ENCODE measurements at places on chromosomes 12 and 14.

DNA sequence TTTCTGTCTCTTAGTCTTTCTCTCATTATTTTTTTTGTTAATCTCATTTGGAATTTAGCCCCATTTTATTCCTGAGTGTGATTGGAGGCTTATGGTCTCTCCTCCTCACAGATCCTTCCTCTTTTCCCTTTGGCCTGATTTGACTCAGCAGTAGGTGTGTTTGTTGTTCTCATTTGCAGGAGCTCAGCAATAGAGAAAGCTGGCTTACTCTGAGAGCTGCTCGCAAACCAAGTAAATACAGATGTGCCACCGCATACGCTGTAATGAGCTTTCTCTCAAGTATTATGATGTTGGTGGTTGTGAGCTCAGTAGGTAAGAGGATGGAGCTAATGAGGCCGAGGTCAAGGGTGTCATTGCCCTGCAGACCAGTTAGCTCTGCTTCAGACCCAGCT, 206.5 kb downstream of the ETV6 start:
- DNase-seq, result no peak

DNA sequence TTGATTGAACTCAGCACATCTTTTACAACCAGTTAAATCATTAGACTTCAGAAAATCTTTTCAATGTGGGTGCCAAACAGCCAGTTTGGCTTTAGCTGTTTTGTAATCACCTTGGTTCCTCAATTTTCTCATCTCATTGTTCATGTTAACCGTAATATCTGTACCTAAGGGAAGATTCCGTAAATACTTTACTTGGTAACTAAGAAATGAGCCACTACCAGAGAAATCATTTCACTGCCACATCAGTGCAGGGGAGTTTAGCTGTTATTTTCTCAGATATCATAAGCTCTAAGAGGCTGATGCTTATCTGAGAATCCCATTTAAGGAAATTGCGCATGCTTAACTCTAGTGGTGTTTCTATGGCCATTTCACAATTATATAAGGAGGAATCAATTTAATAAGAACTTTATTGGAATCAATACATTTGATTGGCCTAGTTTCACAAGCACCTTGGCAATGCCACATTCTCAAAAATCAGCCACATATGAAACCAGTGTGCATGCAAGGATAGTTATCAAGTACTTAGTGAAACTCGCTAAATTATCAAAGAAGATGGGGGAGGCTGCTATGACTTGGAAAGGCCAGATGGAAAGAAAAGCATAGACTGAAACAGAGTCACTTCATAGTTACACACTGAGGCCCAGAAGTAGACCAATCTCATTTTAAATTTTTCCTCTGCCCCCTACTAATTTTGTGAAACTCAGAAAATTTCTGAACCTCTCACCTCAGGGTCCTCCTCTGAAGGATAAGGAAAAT, 28.1 kb upstream of the IL22 start:
- no peak for DNase-seq

GRCh38 chr12:112937741-112938719, at the start of gene OAS3:
Gene OAS3 (plus strand): TSS chr12:112938474. CDS start chr12:112938531, 57 bp downstream.
- DNase-seq, result peak; percentile 75

DNA sequence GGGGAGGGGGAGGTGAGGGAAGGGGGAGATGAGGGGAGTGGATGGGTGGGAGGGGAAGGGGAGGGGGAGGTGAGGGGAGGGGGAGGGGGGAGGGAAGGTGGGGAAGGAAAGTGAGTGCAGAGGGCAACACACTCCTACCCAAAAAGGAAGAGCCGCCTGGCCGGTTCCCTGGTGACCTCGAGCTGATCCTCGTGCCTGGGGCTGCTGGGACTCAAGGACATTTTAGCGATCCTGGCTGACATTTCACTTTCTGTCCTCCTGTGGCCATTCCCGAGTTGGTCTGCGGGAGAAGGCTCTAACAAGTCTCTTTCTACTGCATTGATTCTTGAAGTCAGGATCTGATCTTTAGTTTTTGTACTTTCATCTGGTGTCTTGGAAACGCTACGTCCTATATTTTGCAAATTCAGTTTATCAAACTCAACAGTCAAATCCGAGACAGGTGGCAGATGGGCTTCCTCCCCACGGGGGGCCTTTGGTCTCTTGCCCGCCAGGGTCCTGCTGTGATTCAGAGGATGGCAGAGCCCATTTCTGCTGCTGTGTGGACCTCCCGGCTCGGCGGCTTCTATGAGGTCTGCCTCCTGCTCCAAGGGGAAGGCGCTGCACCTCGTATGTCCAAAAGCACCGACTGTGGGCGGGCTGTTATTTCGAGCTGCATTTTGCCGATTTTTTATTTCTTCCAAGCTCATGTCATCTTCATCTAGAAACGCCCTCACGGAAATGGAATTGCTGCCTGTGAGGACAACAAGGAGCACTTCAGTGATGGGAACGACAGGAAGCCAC, 19.1 kb downstream of the PGAM5 start:
- no peak for DNase-seq

GRCh38 chr14:79878785-79879184, 332.5 kb downstream of the DIO2 start:
- DNase-seq, result no peak

- no peak for DNase-seq
Observed at GRCh38 chr12:47274760-47275159, 195.0 kb upstream of the AMIGO2 start.

DNA sequence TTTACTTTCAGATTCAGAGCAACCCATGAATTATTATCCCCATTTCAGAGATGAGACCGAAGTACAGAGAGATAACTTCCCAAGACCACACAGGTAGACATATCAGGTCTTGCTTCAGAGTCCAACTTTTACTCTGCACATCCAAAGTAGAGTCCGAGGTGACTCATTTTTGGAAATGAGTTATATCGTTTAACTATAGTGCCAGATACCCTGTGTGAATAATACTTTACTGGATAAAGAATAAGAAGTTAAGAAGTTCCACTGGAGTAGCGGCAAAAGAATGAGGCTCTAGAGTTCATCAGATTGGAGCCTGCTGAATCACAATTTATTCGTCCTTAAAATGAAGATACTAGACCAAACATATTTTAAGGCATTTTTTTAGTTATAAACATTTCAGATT, 124.7 kb downstream of the EPS8 start:
- no peak for DNase-seq

- DNase-seq, result no peak
Observed at GRCh38 chr14:44767646-44768173, 194.0 kb downstream of the KLHL28 start.

- DNase-seq, result peak; percentile 61
Observed at GRCh38 chr12:69252033-69252432, 12.7 kb downstream of the CPSF6 start.

GRCh38 chr14:68624541-68625220, 168.2 kb downstream of the ZFP36L1 start:
- no peak for DNase-seq

GRCh38 chr12:87775051-87775450, 254.2 kb downstream of the C12orf50 start:
- no peak for DNase-seq

DNA sequence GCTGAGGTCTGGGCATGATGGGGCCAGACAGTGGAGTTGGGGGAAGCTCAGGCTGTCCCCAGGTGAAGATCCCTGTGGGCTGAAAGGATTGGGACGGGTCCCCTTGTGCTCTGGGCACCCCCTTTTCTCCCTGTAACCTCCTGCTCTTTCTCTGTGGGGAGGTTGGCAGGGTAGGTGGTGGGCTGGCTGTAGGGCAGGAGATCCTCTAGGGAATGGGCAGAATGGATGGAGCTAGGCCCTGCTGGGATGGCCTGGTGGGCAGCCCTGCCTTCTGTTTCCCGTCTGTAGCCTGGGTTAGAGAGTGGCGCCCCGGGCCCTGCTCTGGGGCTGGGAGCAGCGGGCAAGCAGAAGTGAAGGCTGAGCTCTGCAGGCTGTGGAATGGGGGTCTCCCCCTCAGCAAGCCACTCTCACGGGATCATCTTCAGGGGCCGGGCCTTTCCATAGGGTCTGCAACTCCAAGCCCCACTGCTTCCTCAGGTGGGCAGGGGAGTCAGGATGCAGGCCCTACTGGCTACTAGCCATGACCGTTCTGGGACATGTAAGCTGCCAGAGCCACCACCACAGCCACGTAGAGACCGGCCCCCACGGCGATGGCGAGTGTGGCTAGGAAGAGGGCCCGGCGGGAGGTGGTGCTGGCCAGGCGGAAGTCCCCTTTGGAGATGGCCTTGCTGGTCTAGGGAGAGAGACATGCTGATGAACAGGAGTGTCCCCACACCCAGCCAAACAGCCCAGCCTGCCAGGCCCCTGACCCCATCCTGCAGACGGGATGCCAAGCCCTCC, 18.8 kb downstream of the SYNDIG1L start:
- no peak for DNase-seq

DNA sequence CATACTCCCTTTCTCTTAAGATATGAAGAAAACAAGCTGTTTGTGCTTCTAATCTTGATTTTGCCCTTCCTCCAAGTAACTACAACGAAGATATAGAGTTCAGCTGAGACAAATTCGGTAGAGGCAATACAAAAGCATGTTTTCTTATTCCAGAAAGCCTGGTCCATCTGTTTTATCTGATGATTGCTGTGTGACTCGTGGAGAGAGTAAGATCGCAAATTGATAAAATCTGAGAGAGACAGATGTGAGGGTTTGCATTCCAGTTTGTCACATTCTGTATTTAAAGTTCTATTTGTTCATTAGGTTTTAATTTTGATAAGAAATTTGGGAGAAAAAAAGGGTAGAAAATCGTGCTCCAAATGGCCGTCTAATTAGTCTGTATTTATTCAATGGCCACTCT, 192.1 kb downstream of the CPNE8 start:
- no peak for DNase-seq

GRCh38 chr12:26231921-26232320, 36.5 kb downstream of the SSPN start:
- DNase-seq, result no peak

GRCh38 chr14:40414386-40414785, 982.2 kb upstream of the FBXO33 start:
- no peak for DNase-seq

GRCh38 chr12:109121346-109121880, 5.0 kb downstream of the ACACB start:
- no peak for DNase-seq

DNA sequence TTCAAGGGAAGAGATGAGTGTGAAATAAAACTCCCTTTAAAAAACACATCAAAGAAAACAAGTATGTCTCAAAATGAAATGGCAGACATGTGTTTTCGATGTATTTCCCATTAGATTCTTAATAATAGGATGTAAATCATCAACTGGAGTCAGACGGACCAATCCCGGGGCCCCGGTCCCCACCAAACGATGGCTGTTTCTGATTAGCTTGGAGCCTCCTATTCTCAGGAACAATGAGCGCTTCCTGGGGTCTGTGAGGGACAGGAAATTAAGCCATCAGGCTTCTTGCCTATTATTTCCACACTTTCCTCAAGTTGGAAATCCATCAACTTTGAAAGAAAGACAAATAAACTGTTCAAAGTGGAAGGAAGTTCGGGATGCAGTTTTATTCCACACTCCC, 179.4 kb downstream of the EFCAB11 start:
- DNase-seq, result no peak

DNA sequence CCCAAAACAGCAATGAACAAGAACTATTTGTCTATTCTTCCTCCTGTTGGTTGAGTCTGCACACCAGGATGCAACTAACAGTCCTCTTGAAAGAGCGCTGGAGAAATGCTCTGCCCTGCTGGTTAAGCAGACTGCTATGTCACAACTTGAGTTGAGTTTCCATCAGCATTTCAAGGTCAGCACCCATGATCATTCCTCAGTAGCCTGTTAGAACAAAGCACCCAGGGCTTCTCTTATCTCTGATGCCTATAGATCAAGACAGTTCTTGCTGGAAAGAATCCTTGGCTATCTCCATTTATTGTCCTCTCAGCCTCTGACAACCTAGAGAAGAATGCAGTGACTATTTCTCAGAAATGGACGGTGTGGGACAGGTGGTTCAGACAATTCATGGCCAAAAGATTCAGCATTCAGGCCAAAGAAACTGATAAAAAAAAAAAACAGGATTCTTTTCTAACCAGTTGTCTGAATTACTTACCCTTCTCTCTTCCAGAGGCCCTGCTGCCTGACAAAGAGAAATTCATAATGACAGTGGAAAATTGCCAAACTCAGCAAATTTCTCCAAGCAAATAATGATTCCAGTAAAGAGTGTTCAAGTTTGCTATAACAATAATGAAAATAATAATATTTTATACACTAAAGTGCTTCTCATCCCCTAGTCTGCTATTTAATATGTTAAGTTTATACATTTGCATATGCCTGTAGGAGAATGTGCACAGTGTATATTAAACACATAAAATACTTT, 306.7 kb downstream of the EMP1 start:
- DNase-seq, result no peak

DNA sequence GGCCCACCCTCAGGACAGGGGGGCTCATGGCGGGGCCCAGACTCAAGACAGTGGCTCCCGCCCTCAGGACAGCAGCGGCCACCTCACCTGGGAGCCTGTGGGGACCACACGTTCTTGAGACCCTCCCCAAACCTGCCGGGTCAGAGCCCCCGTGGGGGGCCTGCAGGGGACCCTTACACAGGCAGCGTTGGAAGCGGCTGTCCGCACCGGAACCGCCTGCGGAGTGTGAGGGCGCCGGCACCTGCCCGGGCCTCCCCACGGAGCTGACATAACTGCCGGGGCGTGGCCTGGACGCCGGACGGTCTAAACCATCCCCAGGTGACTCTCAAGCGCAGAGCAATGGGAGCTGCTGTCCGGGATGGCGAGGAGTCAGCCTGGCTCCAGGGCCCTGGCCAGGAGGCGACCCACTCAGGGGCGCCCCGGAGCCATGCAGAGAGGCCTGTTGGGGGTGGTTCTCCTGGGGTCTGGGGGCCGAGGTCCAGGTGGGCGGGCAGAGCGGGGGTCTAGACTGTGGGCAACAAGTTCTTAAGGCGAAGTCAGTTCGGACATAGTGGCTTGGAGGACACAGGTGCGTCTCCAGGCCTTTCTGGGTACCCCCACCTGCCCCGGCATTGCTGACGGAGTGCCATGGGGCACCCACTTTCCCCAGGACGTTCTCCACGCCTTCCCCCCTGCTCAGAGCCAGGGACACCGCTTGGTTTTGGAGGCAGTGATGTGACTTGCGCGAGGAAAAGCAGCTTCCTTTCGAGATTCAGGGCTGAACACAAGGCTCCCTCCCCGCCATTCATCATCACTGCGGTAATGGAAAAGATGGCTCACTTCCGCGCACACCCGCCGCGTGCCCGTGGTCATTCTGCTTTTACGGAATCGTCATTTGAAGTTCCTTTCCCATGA, 23.2 kb downstream of the GALNT9 start:
- DNase-seq, result no peak

- no peak for DNase-seq
Observed at GRCh38 chr14:91360490-91361232, 57.0 kb downstream of the CCDC88C start.

DNA sequence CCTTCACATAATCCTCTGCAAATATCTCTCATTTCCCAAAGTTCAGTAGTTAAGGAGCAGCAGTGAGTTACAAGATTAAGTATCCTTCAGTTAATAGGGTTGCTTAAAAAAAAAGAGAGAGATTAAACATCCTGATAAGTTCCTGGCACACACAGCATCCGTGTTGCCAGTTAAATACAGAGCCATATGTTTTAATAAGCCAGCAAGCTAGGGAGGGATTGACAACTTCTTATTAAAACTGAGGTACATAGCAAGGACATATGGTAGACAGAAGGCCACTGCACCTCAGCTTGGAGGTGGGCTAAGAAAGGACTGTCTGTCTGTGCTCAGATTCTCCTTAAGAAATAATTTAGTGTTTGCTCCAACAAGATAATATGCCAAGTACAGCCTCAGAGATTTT, 9.6 kb upstream of the TMEM30B start:
- DNase-seq, result no peak
